ENCODE measurements at places on chromosomes 5 and 9.
A peak's percentile ranks its signal among the peaks of the same experiment; 100 is the strongest.

DNA sequence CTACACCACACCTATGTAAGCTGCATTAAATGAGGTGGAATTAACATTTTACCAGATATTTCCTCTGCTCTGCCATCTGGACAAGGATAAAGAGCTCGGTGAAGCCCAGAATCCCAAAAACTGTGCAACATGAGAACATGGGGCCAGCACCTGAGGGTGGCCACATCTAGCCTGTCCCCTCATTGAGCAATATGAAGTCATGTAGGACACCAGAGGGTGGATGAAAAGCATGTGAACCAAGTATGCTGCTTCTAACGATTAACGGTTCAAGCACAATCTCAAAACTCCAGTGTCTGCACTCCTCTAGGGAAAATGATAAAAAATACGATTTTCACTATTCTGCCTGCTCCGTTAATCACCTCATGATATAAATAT lies 545.8 kb downstream of the EBF1 start:
- DNase-seq = no peak

- DNase-seq = peak; percentile 75
These were observed 226.5 kb downstream of the CDK5RAP2 start for GRCh38 chr9:120353506-120353905.

DNA sequence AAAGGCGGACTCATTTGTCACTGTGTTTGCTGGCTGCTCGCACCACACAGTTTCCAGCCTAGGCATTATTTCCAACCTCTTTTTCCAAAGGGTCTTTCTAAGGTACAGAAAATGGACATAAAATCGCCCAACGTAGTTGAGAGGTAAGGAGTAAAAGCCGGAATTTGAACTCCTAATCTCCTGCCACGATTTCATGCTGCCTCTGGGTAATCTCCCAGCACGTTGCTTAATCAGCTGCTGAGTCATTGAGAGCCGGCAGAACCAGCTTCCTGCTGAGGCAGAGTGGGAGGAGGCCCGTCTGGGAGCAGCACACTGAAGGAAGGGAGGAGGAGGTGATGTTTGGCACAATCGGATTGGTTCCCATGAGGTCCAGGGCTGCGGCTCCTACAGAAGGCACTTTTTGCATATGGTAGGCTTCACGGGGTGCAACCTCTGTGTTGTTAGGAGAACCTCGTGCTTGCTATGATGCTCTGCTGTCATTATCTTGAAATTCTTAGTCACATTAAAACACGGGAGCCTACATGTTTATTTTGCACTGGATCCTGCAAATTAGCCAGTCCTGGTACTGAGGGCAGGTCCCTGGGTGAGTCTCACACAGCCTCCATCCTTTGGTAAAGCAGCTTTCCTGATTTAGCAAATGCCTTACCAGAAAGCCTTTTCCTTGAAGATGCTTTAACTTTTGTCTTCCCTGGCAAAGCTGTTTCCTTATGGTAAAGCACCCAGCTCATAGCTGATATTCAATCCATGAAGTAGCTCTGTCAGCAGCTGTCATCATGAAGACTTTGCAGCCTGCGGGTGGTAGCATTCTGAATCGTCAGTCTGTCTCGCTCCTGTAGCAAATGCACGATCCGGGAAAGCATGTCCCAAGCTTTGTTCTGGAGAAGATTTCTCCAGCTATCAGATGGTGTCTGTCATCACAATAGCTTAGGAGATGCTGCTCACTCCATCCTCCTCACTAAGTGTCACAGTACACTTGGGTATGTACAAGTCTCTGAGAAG lies 191.6 kb upstream of the MSX2 start:
- DNase-seq = peak; percentile 94

- peak; percentile 49 for DNase-seq
These were observed 102.1 kb downstream of the TMEM174 start for GRCh38 chr5:73274881-73275663.

DNA sequence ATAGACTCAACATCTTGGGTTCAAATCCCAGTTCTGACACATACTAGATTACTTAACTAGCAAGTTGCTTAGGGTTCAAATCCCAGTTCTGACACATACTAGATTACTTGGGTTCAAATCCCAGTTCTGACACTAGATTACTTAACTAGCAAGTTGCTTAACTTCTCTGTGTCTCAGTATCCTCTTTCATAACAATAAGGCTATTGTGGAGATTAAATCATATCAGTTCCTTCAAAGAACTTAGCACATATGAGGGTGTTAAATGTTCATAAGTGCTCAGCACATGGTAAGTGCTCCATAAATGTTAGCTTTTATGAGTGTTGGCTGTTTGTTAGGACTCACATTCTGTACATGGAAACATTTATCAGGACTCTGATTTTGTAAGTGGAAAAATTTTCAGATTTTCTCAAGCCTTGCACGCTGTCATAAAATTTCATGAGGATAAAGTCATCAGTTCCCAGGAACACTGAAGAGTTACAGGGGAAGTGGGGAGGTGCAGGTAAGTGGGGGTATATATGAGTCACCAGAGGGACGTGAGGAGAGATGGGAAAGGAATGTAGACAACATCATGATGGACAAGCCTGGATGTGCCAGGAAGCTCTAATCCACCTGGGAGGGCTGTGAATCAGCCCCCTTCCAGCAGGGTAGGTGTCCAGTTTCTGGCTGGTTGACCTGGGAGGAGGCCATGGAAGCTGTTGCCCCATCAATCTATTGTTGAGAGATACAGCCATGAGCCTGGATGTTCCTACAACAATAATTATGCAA lies 532.2 kb upstream of the WWC1 start:
- DNase-seq = peak; percentile 93

- DNase-seq = no peak
These were observed 85.3 kb downstream of the MVB12B start for GRCh38 chr9:126411948-126412284.

- DNase-seq = no peak
These were observed 15.2 kb upstream of the PPP1R2B start for GRCh38 chr5:156834916-156835315.
